ENCODE measurements at places on chromosomes 5 and 9.

- peak; percentile 49 for DNase-seq
Observed at GRCh38 chr5:90558344-90559192, at the start of gene ADGRV1. ADGRV1 (plus strand) TSS chr5:90558797; CDS start chr5:90558896, 99 bp downstream.

DNA sequence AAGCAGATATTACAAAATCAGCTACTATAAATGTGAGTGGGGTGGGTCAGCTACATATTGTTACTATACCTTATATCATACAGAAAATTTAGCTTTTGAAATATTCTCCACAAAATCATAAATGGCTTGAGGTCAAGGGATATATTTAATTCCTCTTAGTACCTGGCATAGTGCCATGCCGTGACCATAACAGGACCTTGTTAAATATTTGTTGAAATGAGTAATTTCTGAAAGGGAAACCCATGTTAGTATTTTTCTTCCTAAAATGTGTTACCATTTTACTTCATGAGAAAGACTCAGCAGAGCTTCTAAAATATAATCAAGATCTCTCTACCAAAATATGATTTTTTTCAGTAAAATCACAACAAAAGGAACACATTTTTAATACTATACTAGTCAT, 14.8 kb downstream of the ATP10B start:
- no peak for DNase-seq

GRCh38 chr5:10023494-10023893, 226.2 kb downstream of the ATPSCKMT start:
- DNase-seq, result no peak

DNA sequence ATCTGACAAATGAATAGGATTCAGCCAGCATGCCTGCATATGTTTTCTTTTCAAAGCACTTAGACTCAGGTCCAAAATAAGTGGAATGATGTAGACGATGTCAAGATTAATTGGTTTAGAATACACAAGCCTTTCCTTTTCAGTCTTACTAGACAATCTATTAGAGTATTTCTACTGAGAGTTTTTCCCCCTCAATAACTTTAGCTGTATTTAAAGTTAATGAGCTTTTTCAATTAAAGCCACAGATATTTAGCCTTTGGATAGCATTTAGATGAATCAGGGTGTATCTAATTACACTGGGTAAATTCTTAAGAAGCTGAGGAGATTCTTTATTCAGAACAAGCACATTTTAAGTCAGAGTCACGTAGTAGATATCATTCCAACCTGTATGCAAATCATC, 198.7 kb upstream of the MPDZ start:
- DNase-seq, result no peak

DNA sequence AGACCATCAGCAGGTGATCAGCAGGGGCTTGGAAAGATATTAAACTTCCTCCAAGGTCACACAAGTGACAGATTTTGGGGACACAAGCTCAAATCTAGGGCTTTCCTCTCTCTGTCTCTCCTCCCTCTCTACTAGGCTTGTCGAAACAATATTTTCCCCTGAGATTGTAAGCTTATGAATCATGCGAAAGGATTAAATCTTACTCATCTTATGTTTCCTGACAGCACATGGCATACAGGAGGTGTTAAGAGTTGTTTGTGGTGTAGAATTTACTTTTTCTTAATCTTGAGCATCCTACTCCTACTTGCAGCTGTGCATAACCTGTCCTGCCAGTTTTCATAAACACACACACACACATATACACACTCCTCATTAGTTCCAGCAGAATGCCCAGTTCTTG, 186.3 kb downstream of the MARCHF11 start:
- DNase-seq, result no peak

- DNase-seq, result no peak
Observed at GRCh38 chr5:37936091-37936490, 96.2 kb upstream of the GDNF start.

DNA sequence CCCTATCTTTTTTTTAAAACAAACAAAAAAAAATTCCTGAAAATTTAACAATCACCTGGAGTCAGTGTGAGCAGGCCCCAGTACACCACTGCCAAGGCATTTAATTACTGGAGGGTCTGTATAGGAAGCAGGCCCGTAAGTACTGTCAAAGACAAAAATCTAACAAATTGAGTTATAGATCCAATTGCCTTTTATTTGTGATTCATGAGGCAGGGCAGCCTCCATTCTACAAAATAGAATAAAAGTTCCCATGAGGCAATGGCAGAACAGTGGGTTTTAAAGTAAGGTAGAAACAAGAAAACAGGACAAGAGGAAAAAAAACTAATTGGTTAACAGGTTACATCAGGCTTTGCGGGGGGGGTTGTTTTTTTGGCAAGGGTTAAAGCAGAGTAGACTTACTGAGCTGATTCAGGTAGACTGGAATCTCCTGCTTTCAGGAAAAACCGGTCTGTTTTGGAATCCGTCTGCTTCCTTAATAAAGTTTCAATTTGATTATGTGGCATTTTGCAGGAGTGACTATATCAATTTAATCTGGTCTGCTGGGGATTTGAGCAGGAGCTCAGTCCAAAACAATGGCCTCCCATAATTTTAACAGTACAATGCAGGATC, 48.9 kb downstream of the AUH start:
- DNase-seq, result no peak

- no peak for DNase-seq
Observed at GRCh38 chr9:134253606-134254205, 72.5 kb upstream of the RXRA start.

All from hematopoietic multipotent progenitor cell treated with erythropoietin and hydrocortisone succinate and interleukin-3 and kit ligand, for 4 days (in vitro differentiated cells).